Neuronal stem cell (in vitro differentiated cells): ENCODE measurements at places on chromosomes 7 and 10.

- peak; percentile 71 for DNase-seq
These were observed 29.3 kb upstream of the KCNK18 start for GRCh38 chr10:117167789-117168674.

DNA sequence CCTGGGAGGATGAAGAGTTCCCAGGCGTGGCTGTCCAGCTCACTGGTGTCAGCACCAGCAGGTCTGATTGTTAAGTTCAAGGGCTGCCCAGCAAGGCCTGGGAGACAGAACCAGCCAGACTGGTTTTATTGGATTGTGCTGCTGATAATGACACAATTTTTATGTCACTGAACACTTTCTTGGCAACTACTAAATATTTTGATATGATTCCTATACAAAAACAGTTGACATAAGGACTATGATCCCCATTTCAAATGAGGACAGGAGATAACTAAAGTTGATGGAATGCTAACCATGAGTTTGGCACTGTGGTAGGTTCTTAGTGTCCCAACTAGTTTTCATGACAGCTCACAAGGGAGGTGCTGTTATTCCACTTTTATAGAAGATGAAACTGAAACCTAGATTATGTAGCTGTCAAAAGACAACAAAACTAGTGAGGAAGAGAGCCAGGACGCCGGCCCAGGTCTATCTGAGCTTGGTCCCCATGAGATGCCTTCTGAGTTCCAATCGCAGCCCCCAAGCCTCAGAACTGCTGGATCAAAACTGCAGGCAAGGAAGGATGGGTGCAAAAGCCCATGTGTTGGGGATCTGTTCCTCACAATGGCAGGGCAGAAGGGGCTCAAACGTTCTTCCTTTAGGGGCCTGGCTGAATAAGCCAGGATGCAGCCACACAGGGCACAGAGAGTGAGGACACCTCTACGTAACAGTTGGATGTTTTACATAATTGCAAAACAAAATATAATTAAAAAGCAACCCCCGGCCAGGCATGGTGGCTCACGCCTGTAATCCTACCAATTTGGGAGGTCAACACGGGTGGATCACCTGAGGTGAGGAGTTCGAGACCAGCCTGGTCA is 52.8 kb downstream of the COBL start:
- no peak for DNase-seq

DNA sequence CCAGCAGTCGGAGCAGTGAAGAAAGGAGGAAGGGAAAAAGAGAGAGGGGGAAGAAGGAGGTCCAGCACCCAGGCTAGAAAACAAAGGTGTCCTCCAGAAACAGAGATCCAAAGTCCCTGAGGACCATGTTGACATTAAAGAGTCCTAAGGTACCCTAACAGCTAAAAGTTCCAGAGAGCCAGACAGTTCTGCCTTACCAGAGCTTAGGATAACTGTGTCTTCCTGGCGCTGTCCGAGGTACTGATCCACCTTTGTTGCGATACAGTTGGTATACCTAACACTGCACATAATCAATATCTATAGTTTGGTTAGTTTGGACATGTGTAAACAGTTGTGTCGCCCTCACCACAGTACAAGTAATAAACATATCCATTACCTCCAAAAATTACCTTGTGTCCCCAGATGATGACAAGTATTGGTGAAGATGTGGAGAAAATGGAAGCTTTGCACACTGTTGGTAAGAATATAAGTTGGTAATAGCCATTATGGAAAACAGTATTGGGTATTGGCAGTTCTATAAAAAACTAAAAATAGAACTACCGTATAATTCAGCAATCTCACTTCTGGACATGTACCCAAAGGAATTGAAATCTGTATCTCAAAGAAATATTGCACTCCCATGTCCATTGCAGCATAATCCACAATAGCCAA is 59.8 kb downstream of the GRID1 start:
- DNase-seq: peak; percentile 67

DNA sequence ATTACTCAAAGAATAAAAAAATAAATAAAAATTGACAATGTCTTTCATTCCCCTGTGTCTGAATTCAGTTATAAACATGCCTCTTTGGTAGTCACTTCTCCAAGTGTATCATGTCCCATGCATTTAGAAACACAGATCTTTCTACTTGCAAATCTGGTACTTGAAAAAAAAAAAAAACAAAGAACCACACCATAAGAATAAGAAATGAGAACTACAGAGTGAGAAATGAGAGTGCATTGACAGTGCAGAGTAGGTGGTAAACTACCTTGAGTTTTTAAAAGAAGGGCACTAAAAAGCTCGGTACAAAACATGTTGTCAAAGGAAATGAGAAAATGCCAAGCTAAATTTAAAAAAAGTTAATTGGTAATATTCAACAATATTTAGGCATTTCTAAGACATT is 123.0 kb downstream of the GPR85 start:
- no peak for DNase-seq

DNA sequence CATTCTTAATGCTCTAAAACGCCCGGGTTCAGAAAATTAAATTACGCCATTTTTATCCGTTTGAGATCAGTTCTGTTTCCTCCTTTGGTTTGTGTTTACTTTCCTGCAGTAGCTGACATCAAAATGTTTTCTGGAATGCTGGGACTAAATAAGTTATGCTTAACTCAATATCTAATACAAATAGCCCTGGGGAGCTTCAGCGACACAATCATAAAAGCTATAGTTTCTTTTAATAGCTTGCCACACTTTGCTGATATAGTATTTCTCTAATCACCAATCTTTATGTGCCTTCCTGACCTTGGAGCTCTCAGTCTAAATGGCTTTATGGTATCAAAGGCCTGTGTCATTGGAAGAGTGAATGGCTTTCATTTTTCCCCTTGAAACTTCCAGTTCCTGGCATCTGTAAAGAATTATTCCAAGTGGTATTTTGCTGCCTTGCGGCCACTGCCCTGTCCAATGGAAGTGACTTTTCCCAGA is 202.7 kb downstream of the HDAC9 start:
- no peak for DNase-seq

- DNase-seq: peak; percentile 73
These were observed 4.3 kb downstream of the SNX8 start for GRCh38 chr7:2309889-2310331.

- DNase-seq: peak; percentile 44
These were observed 904 bp upstream of the DPYSL4 start for GRCh38 chr10:132185601-132186487.

DNA sequence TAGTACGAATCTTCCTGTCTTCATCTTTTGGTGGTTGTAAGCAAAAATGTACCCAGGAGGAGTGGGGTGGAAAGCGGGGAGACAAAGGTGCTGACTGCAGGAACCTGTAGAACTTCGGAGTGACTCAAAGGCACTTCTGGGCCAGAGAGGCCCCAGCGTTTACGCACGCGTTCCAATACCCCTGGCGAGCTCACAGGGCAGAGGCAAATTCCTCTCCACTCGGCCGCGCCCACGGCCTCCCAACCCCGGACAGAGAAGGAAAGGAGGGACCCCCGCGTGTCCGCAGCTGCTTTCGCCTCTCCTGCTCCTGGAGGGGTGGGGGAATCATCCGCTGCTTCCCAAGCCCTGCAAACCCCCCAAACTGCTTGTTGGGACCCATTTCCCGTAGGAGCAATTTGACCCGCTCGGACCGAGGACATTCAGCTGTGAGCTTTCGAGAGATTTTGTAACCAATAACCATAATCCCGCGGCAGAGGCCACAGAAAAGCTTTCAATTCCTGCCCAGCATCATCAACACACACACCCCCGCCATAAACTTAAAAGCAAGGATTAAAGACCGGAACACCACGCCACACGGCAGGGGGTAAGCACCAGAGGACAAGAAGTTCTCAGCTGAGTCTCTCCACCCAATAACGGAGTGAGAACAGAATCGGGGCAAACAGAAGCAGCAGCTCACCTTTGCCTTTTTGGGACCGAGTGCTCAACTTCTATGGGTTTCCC is 2.3 kb downstream of the IGF2BP3 start:
- DNase-seq: peak; percentile 58

DNA sequence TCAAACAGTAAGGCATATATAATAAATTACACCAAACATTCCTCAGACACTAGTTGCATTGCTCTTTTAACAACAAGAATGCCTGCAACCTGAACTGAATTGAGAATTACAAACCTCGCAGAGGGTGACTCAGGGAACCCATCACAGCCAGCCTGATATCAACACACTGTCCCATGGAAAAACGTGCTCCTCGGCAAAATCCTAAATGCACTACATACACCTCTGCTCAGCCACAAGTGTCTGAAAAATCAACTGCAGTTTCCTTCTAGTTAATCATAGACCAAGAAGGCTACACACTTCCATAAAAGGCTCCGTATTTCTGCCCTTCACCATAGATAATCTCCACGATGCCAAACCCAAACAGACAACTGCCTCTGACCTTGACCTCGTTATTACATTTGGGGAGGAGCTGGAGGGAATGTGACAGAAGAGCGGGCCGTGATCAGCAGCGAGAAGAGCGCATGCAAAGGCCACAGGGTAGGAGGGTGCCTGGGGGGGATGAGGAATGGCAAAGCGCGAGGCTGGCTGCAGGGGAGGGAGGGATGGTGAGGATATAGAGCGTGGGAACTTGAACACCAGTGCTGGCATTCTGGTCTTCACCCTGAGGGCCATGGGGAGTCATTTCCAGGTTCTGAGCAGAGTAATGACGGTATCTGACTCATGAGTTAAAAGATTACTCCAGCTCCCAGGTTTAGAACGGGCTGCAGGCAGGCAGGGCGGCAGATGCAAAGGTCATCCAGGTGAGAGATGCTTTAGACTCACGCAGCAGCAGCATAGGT is 201.9 kb upstream of the FRMD4A start:
- DNase-seq: no peak

DNA sequence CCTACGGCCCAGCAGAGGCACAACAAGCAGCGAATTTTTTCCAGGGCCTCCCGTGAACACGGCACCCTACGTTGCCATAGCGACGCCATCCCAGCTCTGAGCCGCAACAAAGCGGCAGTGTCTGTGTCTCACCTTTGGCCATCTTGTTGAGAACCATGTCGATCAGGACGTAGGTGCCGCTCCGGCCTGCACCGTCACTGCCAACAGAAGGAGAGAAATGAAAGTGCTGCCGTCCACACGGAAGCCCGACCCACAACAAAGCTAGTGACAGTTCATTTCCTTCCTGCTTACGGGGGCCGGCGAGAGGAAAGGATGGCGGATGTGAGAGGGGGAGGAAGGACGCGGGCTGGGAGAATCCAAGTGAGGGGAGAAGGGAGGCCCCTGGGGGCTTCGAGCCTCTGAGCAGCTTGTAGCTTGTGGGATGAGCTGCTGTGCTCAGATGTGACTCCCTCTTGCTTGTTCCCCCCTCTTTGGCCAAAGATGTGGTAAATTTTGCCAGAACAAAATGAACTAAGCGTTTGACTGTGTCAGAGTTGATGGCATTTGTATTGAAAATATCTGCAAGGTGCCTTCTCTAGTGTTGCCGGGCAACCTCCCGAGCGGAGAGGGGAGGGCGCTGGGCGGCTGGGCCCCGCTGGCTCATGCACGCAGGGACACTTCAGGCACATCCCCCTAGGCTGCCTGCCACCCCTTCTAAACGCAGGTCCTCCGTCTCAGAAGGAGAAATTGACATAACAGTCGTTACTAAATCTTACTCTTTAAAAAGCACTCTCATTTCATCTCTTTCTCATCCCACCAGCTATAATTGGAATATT is 232.2 kb downstream of the DNAJB6 start:
- peak; percentile 26 for DNase-seq

- DNase-seq: no peak
These were observed 123.7 kb downstream of the NSUN6 start for GRCh38 chr10:18527687-18528086.

DNA sequence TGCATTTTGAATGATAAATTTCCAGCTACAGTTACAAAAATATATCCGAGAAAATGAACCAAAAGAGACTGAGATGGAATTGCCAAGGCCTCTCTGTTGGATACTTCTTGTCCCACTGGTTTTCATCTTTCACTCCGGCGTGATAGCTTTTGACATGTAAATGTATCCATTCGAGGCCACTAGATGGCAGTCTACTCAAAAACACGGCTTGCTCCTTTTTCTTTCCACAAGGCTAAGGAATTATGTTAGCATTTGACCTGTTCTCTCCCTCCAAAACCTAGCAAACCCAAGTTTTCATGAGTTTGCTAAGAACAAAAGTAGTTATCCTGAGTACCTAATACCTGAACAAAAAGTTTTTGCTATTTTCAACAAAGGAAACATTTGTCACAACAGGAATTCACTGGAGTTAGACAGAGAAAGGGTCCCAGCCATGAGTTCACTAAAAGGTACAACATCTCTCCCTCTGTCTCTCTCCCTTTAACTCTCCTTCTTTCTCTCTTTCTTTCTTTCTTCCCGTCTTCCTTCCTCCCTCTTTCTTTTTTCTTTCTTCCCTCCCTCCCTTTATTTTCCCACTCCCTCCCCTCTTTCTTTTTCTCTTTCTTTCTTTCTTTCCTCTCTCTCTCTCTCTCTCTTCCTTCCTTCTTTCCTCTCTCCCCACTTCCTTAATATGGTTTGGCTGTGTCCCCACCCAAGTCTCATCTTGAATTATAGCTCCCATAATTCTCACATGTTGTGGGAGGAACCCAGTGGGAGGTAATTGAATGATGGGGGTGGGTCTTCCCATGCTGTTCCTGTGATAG is 207.9 kb upstream of the MYO3A start:
- peak; percentile 67 for DNase-seq

DNA sequence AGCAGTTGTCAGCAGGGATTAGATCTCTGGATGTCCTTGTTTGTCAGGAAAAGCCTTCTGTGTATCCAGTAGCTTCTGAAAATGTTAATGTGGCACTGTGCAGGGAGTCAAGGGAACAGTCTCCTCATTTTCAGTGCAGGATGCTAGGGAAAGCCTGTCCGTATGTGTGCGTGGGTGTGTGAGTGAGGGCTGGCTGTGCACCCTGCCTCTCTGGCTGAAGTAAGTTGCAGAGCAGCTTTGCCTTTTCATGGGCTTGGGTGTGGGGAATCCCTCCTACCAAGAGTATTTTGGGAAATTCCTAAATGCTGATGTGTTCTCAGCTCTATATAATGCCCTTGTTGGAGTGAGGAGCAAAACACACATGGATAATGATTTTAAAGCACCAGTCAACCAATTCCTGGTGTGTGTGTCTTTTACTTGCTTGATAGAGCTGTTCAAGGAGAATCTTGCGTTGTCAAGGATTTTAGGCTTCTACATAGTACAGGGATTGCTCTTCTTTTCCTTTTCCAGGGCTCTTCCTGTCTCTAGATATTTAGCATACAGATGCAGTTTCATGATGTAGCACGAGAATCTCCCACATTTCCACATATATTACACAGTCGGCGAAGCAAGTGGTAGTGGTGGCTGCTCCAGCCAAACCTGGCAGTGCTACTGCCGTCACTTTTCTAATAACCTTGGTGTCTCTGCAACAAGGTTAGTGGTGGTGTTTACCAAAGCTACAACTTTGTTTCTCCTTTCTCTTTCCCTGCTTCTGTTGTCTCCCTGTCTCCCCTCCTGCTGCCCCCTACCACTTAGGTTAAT is 92.8 kb downstream of the MCU start:
- DNase-seq: peak; percentile 63
